ENCODE measurements at places on chromosomes 2 and 18. TPM values are rescaled to one million over a fixed set of nuclear protein-coding genes. Genes with fewer than 3 reads are reported as not detected.

Gene SNORC
- total RNA-seq, result 0.45 TPM

DNA sequence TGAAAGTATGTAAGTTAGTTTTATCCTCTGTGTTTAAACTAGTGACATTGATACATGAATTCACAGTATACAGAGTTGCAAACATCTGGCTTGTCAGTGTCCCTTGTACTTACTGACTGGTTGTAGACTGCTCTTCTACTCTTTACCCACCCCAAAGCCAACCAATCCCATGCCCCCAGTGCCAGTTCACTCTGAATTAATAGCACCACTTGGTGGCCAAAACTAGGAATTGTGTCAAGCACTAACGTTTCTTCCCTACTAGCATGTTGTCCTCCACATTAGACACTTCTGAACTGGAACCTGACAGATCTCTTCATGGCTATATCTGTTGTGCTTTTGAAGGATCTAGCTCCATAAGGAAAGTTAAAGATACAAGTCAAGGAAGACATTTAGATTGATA is 27.2 kb upstream of the OTX1 start:
- no peak for DNase-seq

DNA sequence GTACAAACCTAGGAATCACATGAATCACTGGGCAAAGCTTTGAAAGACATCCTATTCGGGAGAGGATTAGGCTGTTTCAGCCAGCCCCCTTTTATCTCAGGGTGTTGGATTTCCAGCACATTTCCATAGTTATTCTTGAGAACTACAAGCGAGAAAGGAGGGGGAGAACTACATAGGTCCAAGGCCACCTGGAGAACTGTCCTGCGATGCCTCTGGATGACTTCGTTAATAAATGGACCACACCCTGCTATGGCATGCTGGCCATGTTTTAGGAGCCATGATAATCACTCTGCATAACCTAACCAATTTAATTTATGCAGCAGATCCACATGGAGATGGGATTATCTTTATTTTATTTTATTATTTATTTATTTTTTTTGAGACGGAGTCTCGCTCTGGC is 29.9 kb downstream of the RHBDD1 start:
- DNase-seq, result no peak

GRCh38 chr2:235990344-235990743 is 177.8 kb downstream of the GBX2 start:
- peak; percentile 84 for DNase-seq

Gene PLGLB1
- total RNA-seq, result 10.0 TPM
